ENCODE measurements at places on chromosomes 5 and 9.
A peak's percentile ranks its signal among the peaks of the same experiment; 100 is the strongest.

DNA sequence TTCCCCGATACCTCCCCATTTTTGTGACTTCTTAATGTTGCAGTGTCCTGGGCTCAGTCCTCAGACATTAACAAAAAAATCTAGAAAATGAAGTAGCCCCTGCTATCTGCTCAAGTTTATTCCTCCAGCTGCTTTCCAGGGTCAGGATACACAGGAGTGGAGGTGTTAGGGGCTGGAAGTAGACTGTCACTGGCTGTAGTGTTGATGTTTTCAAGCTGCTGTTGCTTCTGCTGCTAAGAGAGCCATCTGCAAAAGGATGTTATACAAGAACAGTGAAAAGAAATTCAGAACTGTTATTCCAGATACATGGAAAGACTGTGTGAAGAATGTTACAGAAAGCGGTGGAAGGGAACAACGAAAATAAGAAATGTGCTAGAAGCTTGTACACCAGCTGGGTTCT is 10.7 kb downstream of the CD14 start:
- no peak for DNase-seq

GRCh38 chr9:22244139-22245011 is 202.2 kb upstream of the DMRTA1 start:
- DNase-seq = no peak

DNA sequence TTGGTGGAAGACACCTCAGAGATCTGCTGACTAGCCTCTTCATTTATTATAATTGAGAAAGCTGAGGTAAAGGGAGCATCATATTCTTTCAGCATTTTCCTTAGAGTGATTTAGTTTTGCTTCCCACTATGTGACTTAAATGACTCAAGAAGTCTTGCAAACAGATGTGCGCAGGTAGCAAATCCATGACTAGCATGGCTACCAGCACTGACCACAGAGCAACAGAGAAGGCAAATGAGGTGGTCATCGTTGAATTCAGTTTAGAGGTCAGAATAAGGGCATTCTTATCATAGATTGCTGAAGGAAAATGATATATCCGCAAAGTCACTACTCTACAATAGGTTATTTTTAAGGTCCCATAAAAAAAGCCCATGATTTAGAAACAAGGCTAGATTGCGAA is 162.2 kb downstream of the PIK3R1 start:
- DNase-seq = no peak

- DNase-seq = no peak
These were observed 1056.8 kb downstream of the MAT2B start for GRCh38 chr5:164561933-164562872.

DNA sequence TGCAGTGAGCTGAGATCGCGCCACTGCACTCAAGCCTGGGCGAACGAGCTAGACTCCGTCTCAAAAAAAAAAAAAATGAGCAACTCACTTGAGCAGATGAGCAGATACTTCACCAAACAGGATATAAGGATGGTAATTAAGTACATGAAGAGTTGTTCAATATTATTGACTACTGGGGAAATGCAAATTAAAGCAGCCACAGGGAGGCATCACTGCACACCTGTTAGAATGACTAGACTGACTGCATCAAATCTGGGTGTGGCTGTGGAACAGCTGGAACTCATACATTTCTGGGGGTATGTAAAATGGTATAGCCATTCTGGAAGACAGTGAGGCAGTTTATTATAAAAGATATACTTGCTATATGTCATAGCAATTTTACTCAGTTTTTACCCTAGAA is 93.0 kb downstream of the WNK2 start:
- no peak for DNase-seq

DNA sequence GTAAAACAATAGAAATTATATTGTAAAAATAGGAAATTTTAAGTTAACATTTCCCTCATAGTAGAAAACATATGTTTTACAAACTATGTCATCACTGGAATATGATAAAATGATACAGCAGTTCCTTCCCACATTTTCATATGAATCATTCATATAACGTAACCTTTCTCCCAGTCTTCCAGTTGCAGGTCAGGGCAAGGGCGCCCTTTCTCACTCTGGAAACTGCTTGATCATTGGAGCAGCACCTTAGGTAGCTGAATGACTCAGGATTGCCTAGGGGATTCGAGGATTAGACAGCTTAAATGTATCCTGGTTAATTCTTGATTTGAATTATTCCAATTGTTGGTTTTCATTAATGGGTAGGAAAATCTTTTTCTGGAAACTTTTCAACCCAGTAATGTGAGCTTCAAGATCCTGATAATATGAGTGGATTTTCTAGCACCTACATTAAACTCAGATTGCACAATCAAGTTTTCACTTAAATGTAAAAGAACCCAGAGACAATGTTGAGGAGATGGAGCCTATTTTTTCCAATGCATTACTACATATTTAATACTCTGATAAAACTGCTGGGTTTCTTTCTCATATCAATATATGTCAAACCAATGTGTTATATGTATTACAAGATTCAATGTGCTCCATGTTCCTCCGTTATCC is 32.6 kb upstream of the ANXA1 start:
- DNase-seq = peak; percentile 40

DNA sequence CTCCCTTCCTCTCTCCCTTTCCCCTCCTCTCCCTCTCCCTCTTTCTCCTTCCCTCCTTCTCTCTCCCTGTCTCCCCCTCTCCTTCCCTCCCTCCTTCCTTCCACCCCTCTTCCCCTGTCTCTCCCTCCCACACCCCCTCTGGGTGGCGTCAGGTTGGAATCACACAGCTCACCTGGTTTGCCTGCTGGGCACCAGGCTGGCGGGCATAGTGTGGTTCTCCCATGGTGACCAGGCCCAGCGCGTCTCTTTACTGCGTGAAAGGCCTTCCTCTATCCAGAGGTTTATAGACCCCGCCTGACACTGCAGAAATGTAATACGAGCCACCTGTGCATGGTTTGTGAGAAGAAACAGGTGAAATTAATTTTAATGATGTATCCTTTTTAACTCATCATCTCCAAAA is 76.2 kb downstream of the MRPL36 start:
- DNase-seq = no peak

- no peak for DNase-seq
These were observed 153.8 kb upstream of the PHYKPL start for GRCh38 chr5:178386336-178386931.

GRCh38 chr5:174020928-174021304 is 24.6 kb upstream of the NSG2 start:
- no peak for DNase-seq

DNA sequence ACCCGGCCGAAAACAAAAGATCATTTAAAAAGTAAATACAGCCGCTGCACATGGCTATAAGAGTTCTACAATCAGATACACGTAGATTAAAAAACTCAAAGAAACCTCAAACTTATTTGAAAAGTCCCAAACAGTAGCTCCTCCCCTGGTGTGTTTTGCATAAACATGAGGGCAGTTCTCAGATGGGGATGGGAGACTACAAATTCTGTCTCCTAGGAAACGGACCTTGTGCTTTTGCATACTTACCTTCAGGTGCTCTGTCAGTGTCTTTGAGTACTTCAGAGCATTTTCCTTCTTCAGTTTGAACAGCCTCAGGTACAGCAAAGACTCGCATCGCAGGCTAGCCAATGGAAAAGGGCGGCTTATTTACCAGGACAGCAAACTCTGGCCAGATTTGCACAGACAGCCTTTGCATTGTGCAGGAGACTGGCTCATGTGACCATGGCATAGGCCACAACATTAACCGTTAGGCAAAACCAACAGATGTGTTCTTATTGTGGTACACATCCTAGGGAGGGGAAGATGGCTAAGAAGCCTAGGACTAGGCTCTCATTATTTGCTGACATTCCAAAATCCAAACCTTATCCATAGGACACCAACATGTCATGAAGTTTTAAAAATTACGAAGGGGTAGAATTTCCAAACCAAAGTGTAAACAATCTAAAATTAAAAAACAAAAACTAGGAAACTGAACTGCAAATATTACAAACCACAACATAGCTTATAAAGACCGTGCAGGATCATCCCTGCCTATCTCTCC is 12.8 kb downstream of the LEAP2 start:
- no peak for DNase-seq

- DNase-seq = no peak
These were observed 187.7 kb downstream of the OLFM1 start for GRCh38 chr9:135275163-135275562.

- DNase-seq = no peak
These were observed 530.3 kb downstream of the RASEF start for GRCh38 chr9:82532504-82533180.

DNA sequence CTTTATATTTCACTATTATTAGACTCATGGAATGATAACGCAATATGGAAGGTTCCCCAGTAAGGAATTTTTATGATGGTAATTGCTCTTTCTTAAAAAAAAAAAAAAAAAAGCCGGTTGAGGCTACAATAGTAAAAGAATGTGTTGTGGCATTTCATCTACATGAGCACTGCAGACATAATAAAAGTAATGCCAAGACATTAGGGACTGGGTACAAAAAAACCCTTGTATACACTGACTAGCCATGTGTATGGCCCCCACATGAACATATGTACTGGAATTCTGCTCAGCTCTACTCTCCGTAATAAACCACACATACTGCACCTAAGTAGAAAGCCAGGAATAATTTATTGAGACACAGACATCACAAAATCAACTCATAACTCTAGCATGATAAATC is 218.4 kb downstream of the ADAMTS6 start:
- no peak for DNase-seq

DNA sequence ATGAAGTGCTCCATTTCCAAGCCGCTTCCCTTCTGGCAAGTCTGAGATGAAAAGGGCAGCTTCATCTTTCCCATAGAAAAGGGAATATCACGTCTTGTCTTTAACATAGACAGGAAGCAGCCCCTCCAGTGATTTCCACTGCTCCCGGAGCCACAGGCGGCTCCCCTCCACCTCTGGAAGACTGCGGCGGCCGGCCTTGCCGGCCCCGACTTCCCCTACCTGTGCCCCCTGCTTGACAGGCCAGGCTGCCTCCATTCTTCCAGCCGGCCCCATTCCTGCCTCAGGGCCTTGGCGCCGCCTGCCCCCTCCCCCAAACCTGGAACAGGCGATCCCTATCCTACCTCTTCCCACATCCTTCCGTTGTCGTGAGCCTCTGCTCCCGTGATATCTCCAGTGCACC is 141.8 kb downstream of the ZNF354C start:
- no peak for DNase-seq

DNA sequence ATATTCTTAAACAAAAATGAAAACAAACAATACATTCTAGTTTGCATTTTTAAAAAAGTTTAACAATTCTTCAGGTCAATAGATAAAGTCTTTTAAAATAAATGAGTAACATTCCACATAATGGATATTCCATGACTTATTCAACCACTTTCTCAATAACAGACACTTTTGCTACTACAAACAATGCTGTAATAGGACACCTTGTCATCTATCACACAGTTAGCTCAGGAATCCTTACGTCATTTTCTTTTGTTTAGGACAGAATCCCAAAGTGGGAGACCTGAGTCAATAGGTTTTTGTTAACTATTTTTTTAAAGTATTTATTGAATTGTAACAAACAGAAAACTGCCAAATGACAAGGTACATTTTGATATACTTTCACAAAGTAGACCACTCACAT is 72.5 kb downstream of the CEP120 start:
- DNase-seq = no peak

DNA sequence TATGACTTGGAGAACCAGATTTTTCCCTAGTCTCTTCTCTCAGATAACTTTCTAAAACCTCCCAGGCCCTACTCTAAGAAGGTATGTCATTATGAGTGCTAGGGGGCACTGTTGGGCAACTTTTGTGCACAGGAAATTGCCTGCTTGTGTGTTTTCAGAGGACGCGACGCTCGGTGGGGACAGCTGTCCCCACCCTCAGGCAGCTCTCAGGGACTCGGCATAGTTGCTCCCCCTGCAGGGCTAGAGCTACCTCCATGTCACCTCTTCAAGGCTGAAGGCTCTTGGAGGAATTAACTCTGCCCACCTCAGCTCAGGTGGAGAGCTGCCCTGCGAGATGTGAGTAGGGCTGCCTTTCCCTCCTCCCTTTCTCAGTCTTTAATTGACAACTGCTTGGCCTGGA is 10.2 kb upstream of the TIFAB start:
- DNase-seq = no peak

DNA sequence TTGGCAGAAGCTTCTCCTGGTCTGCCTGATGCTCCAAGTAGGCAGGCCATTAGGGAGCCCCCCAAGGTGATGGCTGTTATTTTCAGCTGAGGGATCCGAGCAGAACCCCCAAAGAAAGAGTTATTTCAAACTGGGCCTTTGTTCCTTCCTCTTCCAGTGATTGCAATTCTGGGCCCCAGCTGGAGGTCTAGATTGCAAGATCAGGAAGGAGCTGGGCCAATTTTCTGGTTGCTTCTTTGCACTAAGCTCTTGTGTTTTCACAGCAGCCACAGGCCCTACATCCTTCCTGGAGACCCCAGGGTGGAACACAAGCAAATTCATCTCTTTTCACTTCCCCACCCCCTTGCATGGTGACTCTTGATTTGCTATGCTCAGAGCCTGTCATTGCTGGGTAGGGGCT is 215.0 kb downstream of the SEMA6A start:
- no peak for DNase-seq

- DNase-seq = no peak
These were observed 154.1 kb upstream of the TAS2R1 start for GRCh38 chr5:9784231-9784630.

DNA sequence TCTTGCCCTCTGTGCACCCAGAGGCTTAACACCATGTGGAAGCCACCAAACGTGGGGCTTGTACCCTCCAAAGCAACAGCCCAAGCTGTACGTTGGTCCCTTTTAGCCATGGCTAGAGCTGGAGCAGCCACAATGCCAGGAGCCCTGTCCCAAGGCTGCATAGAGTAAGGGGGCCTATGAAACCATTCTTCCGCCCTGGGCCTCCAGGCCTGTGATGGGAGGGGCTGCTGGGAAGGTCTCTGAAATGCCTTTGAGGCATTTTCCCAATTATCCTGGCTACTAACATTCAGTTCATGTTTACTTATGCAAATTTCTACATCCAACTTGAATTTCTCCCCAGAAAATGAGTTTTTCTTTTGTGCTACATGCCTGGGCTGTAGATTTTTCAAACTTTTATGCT is 33.8 kb downstream of the CHSY3 start:
- no peak for DNase-seq
